HFFc6 (cell line): ENCODE measurements at places on chromosomes 2 and 18.
A peak's percentile ranks its signal among the peaks of the same experiment; 100 is the strongest.

- DNase-seq, result no peak
Observed at GRCh38 chr2:67955748-67956603, 106.8 kb downstream of the C1D start.

DNA sequence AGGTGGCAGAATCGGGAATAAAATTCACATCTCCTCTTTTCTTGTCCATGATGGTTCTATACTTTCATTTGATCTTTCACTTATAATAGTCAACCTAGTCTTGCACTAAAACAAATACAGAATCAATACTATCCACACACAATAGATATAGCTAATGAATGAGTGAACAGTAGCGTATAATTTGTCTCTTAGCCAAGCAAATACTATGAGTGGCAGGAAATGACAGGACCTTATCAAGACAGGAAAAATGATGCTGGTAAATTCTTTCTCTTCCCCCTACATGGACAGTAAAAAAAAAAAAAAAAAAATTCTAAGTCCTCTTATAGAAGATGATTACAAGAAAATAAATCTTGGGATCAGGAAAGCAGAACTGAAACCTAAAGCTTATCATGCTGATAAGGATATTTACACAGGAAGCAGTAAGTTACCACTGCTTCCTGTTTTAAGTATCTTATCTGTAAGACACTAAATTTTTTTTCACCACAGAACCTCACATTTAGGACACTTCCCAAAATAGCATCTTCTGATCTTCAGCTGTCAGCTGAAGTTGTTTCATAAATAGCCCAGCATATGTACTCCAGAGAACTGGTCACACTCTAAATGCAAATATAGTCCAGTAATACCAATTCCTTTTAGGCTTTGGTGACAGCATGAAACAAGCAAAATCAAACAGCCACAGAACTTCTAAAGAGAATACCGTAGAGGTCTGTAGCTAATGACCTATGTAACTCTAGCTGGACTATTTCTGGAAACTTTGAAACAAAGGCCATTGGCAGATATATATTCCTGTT lies 27.0 kb downstream of the IRS1 start:
- no peak for DNase-seq

- DNase-seq, result no peak
Observed at GRCh38 chr2:68911709-68912108, 40.5 kb upstream of the BMP10 start.

DNA sequence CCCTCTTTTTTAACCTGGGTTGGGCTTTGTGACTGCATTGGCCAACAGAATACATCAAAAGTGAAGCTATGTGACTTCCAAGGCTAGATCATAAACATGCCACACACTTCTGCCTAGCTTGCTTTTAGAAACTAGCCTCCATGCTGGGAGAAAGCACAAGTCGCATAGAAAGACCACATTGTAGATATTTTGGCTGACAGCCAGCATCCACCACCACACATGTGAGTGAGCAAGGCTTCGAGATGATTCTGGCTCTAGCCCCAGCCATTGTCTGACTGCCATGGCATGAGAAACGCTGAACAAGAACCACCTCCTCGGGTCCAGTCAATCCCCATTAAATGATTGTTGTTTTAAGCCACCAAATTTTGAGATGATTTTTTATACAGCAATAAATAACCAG lies 66.8 kb upstream of the STPG4 start:
- DNase-seq, result no peak

DNA sequence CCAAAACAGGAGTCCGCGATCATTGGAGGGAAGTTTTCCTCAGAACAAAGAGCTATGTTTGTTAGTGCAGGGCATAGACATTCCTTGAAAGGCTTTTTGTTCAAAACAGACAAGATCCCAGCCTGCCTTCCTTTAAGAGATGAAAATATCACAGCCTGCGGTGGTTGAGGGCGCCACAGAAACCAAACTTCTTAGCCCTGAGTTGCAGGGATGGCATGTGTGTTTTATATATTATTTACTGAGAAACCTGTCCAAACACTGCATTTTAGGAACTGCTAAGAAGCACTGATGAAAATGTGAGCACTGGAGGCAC lies 57.5 kb upstream of the TMEM178A start:
- DNase-seq, result no peak

- DNase-seq, result no peak
Observed at GRCh38 chr2:102707796-102708695, 53.8 kb upstream of the TMEM182 start.

GRCh38 chr2:238947920-238948710 lies 100.2 kb downstream of the TWIST2 start:
- peak; percentile 91 for DNase-seq

- peak; percentile 41 for DNase-seq
Observed at GRCh38 chr2:24313744-24314632, 46.3 kb downstream of the ITSN2 start.

DNA sequence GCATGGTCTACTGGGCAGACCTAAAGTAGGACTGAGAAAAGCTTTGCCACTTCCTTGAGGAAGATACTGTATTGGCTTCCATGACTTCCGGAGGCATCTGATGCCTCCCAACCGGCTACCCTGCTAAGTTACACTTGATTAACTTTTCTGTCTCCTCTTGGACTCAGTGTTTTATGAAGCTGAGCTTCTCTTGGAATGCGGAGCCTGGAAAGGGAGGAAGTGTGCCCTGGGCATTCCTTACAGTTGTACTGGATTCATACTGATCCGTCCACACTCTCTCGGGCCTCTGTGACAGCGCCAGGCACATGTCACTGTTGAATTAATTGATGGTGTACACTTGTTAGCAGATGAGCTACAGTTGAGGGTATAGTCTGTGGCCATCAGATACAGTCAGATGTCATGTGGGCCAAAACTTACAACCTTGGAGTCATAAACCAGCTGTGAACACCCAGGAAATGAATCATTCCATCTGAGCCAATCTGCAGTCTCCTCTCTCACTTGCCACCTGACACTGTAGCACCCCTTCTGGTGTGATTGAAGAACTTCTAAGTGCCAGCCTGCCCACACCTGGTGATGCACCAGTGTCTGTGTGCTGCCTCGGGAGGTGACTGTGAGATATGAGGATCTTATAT lies 122.5 kb downstream of the FHOD3 start:
- peak; percentile 42 for DNase-seq

DNA sequence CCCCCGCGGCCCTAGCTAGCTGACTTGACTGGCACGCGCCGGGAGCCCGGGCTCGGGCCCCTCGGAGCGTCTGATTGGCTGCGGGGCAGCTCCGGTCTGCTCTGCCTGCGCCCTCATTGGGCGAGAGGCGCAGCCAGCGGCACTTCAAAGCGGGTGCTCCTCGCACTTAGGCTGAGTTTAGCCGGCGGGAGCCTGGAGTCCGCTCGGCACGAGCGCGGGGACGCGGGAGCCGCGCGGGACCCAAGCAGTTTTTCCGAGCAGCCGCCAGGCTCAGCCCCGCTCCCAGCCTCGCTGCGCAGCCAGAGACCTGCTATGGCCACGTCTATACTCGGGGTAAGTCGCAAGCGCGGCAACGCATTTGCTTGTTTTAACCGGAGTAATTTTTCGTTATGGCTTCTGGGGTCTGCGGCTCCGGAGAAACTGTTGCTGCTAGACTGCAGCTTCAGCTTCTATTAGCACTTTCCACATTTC lies at the start of gene SP9:
SP9 (plus strand) TSS at position 174 of the 471 bp plus-strand sequence; CDS start at position 313, 139 bp downstream.
- DNase-seq, result no peak

GRCh38 chr18:37762076-37762621 lies 196.6 kb upstream of the CELF4 start:
- DNase-seq, result no peak

GRCh38 chr2:1635823-1636222 lies 108.5 kb downstream of the PXDN start:
- no peak for DNase-seq

DNA sequence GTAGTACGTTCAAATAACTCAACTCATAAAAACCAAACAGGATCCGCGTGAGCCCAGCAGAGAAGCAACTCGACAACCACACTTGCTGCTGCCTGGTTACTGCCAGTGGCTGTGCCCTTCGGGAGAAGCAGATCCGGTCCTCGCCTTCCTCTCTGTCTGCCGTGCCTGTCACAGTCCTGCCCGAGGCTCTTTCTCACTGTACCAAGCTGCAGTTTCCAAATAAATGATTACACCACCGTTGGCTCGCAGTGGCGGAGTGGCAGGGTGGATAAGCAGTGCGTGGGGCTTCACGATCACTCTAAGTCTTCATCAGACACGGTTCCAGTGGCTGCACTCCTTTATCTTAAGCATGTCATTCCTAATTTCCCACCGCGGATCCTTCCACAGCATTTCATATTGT lies 26.1 kb upstream of the SALL3 start:
- no peak for DNase-seq

- DNase-seq, result no peak
Observed at GRCh38 chr2:46126571-46126970, 170.6 kb upstream of the EPAS1 start.

DNA sequence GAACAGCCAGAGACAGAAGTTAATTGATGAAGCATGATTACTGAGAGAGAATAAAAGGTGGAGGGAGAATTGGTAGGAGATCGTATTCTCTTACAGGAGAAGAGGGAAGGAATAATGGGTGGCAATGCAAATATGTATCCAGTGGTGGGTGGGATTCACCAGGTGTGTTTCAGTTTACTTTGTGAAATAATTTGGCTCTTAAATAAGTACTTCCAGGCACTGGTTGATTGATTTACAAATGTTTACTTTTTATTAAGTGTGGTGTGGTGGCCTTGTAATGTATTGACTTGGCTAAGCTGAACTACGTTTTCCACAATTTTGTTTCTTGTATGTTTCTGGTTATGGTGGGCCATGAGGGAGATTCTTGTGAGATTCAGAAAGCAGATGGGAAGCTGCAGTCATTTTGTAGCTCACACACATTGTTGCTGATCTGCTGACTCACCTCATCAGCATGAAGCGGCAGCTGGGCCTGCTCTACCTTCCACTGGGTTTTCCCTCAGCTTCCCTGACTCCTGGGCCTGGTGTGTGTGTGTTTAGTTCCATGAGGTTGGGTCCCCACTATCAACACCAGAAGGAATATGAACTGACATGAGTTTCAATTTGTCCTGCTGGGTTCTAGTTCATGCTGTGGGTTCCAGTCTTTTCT lies 32.6 kb downstream of the MYL12B start:
- peak; percentile 27 for DNase-seq

DNA sequence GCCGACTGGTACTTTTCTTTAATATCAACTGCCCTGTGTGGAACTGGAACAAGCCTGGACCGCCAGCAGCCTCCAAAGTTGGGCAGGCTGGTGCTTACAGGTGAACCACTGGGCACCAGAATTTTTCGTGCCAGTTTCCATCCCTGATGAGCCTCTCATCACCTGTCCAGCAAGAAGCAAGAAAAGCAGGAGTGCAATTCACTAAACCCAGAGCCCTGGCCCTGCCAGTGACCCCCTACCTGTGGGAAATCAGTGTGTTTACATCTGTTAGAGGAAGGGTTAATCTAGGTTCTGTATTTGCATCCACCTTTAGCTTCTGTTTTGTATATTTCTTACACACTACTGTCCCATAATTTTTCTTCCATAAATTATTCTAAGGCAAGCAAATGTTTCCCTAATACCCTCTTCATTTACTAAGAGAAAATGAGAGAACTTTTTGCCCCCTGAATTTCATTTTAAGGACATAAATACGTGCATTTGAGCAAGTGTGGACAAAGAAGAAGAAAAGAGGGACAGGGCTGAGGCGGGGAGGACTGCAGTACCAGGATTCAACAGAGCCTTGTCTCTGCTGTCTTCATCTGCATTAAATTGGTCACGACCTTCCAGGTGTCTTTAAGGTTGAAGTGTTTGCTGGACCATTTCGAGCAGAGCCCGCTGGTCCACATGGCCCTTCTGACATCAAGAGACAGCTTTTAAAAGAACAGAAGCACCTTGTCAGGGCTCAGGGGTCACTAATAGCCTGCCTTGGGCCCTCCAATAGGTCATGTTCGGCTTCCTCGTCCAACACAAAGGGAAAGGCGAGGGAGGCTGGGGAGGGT lies 763.1 kb downstream of the BCL11A start:
- no peak for DNase-seq

DNA sequence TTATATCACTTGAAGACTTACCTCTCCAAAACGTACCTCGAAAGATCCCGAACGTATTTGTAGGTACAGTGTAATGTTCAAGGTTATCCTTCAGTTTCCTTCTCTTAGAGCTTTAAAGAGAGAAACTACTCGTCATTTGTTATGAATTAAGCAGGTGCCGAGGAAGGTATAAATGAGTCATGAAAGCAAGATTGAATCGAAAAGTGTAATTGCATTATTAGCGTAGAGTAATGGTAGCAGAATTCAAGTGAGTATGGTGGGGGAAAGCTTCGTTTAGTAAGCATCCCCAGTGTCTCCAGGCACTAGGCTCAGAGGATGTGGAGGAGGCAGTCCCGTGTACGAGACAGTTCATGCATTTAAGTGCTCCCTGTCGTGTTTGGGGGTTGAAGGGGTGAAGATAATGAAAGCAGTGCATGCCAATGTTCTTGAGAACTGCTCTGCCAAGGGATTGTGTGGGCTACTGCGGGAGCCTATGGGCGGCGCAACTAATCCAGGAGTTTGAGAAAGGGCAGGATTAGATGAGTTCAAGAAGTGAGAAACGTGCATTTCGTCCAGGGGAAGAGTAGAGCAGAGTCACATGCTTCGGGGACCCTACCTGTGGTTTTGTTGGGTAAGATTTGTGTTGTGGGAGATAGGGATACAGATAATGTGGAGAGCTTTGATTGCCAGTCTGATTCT lies 858 bp downstream of the POLR1B start:
- DNase-seq, result no peak

DNA sequence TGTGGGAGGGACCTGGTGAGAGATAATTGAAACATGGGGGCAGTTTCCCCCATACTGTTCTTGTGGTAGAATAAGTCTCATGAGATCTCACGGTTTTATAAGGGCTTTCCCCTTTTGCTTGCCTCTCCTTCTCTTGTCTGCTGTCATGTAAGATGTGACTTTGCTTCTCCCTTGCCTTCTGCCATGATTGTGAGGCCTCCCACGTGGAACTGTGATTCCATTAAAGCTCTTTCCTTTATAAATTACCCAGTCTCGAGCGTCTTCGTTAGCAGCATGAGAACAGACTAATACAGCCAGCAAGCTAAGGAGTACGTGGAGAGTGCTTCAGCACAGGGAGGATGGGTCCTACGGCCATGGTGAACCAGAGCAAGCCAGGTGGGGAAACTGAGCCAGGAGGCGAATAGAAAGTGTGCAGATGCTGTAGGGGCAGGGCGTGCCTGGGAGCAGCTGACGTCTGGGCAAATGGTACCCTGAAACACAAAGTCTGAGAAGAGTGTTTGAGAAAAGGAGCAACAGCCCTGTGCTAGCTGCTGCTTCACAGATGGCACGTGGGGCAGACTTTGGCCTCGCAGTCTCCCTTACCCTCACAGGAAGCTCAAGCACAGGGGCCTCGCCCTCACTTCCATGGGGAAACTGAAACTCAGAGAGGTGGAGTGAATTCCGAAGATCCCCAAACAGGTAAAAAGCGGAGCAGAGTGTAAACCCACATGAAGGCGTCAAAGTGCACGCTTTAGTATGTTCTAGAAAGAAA lies 64.2 kb downstream of the MYT1L start:
- no peak for DNase-seq

GRCh38 chr2:239663364-239663924 lies 262.6 kb upstream of the HDAC4 start:
- no peak for DNase-seq

GRCh38 chr2:4192119-4192518 lies 488.7 kb downstream of the DCDC2C start:
- no peak for DNase-seq
